ENCODE measurements at places on chromosomes 1 and 21.

DNA sequence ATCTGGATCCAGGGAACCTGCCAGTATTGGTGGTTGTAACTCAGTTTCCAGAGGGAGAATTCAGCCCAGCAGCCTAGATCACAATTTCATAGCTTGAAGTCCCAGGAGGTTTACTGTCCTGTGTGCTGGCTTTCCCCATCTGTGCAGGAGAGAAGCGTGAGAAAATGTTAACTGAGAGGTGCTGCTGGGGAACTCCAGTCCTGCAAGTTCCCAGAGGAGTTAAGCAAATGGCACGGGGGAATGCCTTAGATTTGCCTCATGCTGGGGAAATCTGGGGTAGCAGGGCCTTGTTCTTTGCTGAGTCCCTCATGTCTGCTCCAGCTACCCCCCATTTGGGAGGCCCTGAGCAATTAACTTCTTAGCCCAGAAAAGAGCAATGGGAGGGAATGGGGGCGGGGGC is 25.1 kb upstream of the SLAMF6 start:
- no peak for DNase-seq

DNA sequence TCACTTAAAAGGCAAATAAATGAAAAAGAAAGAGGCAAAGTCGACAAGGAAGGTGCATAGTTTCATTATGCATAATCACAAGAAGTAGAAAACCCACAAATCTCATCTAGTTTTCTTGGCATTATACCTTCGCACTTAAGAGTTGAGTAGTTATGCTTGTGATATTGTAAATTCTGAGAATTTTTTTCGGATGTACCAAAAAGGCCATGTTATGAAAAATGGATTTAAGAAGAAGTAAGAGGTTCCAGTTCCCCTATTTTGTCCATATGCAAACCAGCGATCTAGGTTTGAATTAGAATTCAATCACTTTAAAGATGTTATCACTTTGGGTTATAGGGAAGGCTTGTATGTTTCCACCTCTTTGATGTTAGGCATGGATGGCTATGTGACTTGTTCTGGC is 7.9 kb upstream of the ERICH3 start:
- DNase-seq: no peak

GRCh38 chr1:116435806-116436610 is 63.0 kb downstream of the ATP1A1 start:
- DNase-seq: no peak

DNA sequence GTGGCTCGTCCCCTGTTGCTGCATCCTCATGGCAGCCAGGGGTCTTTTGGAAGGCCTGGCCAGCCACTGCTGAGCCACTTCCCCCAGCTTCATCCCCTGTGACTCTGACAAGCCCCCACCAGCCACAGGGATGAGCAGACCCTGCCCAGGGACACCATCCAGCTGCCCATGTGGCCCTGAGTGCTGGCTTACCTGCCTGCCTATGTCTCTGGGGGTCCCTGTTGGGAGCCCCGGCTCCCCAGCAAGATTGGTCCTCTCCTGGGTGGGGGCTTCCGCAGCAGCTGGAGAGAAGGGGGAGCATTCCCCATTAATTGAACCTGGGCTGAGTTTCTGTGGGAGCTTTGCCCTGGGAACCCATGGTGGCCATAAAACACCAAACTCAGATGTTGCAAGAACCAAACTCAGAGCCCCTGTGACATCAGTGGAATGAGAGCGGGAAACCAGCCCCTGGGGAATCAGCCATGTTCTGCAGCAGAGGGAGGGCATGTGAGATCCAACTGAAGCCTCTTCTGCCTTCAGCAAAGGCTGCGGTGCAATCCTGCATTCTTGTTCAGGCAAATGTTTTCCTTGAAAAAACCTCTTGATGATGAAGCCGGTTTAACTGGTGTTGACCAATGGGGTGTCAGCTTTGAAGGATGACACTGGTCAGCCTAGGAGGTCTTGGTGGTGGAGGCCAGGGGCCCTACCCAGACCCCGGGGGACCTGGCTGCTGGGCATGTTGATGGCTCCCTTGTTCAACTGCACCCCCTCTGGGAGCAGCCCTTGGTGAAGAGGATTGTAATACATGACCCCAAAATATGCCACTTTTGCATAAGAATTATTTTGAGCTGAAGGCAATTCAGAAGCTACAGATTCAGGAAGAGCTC is 28.3 kb upstream of the COL18A1 start:
- DNase-seq: no peak

DNA sequence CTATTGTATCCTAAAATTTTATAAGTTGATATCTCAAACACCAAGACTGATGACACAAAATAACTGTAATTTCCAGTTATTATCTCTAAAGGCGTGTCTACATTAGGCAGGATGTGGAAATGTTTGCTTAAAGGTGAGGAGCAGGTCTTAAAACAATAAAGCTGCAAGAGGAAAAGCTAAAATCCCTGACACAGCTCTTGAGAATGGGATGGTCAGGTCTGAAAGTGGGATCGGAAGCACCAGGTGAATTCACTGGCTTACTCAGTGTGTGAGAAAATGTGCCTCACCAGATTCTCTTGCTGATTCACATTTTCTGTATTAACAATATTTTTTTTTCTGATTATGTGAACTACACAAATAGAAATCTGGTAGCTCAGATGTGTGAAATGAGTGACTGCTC is 421.9 kb upstream of the ADAMTS5 start:
- DNase-seq: no peak

DNA sequence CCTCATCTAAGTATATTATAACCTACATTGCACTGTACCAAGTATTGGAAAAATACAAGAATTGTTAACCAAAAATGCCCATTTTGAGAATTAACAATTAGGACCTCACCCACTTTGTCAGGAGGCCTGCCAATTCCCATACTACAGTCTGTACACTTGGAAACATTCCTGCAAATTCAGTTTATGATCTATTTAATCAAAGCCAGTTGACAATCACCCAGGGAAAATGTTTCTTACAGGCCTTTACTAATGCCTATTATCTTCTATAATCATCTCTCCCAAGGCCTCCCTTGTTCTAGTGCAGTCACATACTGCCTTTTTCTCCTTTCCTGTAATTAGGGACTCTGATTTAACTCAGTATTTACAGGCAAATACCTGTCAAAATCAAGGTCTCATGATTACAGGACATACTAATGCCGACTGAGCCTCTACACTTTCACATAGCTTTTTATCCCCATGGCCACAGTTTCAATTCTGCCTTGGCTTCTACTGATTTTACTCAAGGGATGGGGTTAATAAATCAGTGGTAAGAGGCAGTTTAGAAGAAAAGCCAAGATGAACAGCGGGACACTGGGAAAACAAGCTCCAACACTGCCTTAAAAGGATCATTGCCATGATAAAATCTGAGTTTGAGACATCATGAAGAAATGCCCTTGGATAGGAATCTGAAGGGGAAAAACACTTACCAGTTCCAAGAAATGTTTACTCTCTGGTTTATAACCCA is 338.7 kb downstream of the VAV3 start:
- no peak for DNase-seq

DNA sequence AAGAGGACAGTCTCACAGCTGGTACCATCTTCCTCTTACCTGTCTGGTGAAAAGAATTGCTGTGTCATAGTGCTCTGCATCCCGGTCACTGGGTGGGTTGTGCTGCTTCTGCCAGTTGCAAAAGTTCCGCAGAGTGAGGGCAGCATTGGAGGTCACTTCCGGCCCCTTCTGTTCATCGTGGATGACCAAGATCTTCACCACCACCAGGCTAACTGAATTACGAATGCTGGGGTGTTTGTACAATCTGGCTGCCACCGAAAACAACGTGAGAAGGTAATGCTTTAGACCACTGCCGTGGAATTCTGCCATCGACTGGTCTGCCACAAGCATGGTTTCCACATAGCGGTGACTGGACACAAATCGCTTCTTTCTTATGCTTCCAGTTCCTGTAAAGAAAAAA is 2.9 kb downstream of the ADAMTS1 start:
- no peak for DNase-seq

DNA sequence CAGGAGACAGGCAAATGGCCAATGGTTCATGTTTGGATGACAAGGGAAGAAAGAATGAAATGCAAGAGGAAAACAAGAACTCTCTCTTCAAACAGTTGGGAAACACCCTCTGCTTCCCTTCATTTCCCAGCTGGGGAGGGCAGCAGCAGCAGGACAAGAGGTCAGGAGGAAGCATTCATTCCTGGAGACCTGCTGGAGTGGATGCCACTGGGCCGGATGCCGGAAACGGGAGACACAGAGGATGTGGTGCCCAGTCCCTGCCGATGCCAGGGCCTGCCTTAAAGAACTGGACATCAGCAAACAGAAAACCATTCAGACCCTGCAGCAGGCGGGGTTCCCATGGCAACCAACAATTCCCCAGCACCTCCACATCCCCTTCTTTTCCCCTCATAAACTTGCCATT is 102.3 kb upstream of the ZNF648 start:
- DNase-seq: no peak

DNA sequence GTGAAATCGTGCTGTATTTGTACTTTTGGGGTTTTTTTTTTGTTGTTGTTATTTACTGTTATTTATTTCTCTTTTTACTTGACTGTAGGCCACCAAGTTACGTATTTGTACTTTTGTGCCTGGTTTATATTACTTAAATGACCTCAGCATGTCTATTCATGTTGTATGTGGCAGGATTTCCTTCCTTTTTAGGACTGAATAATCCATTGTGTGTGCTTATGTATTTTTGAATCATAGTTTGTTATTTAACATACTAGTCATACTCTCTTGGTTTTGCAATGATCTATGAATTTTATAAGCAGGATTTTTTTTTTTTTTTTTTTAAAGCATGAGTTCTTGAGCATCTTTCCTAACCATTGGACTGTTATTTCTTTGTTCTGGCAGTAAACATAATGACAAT is 51.2 kb downstream of the RNF2 start:
- DNase-seq: no peak

- DNase-seq: no peak
Measured at GRCh38 chr1:202007805-202008489, 2.4 kb upstream of the ELF3 start.

DNA sequence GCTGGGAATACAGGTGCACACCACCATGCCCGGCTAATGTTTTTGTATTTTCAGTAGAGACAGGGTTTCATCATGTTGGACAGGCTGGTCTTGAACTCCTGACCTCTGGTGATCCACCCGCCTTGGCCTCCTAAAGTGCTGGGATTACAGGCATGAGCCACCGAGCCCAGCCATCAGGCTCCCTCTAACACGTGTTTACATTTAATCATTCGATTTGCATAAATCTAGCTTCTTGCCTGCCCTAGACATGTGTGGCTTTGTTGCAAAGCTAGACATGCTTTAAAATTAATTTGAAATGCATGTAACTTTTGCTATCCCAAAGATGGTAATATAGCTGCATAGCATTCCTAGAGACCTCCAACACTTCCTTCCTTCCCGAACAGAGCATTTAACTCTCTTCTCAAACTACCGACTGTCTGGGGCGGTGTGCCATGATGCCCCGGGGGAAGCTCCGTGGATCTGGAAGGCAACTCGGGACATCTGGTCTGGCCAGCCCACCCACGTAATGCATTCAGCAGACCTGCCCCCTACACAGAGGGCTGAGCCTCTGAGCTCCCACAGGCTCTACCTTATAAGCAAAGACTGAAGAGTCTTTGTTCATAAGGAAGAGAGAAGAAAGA is 34.6 kb upstream of the NID1 start:
- no peak for DNase-seq

DNA sequence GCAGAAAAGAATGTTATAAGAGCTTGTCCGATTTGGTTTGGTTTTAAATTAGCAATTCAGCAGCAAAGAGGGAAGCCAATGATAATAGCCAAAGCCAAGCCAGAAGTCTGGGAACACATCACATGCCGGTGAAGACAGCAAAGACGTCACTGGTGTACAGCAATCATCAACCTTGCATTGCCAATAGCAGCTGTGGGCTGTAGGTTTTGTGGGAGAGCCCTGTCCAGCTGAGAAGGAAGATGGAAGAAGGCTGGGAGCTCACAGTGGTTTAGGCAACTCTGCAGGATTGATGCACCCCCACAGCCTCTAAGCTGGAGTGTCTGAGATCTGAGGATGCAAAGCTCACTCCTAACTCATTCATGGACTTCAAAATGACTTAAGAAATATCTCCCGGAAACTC is 338.7 kb downstream of the SIPA1L2 start:
- DNase-seq: no peak

DNA sequence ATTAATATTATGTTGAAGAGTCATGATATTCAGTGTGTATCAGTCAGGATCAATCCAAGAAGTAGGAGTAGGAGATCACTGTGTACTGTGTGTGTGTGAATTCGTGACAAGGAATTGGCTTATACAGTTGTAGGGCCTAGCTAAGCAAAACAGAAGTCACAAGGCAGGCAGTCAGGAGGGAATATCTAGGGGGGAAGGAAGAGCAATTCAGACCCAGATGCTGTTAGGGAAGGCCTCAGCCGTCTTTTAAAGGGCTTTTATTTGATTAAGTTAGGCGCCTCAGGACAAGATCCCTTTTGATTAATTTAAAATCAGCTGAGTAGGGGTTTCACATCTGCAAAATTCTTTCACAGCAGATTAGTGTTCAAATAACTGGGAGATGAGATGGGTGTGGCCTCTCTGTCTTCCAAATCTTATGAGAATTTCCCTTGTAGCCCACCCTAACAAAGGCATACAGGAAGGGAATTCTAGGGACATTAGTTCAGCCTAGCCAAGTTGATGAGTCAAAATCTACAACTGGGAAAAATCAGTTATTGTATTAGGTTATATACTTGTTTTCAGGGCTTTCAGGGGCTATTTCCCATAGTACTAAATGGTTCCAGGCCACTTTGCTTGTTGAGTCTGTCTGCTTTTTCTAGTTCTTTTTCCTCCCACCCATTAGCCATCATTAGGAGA is 47.4 kb downstream of the ALG6 start:
- no peak for DNase-seq

DNA sequence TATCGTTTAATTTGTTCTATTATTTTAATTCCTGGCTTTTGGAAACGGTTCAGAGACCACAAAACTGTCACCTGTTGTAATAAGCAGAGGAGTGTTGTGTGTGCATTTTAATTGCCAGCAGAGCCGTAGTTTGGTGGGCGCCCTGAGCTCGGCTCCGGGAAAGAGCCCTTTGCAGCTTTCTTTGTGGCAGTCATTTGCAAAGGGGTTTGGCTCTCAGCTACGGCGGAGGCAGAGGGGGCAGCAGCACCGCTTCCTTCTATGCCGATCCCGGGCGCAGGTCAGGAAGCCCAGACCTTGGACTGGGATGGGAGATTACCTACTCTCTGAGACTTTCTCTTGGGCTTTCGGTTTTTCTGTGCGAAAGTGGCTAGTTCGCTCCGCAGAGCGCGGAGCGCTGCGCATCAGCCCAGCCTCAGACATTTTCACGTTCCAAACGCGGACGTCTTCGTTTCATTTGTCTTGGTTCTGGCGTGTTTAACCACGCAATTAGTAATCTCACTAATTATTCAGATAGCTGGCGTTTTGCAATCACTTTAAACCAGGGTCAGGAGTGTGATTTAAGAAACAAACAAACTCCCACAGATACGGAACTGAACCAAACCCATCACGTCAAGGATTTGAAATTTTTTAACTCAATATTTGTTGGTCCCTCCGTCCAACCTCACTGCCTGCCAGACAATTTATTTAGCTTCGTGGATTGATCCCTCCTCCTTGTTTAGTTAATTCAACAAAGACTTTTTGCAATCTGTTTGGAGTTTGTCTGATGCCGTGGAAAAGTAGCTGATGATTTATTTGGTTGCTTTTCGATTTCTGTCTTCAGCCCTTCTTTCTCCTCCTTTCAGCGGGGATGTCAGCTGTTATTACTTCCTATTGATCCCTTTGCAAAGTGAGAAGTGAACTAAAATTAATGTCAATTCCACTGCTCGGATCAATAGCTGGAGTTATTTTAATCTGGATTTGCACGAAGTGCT is 3.9 kb downstream of the RNF220 start:
- DNase-seq: no peak

GRCh38 chr1:185350027-185350442 is 33.0 kb upstream of the IVNS1ABP start:
- DNase-seq: no peak

GRCh38 chr1:227299241-227299627 is 19.1 kb downstream of the CDC42BPA start:
- DNase-seq: no peak

- no peak for DNase-seq
Measured at GRCh38 chr1:75132812-75133619, 1.2 kb upstream of the LHX8 start.
